ENCODE measurements at places on chromosomes 16 and 17. TPM values are rescaled to one million over a fixed set of nuclear protein-coding genes. Genes with fewer than 3 reads are reported as not detected.
A peak's percentile ranks its signal among the peaks of the same experiment; 100 is the strongest.

DNA sequence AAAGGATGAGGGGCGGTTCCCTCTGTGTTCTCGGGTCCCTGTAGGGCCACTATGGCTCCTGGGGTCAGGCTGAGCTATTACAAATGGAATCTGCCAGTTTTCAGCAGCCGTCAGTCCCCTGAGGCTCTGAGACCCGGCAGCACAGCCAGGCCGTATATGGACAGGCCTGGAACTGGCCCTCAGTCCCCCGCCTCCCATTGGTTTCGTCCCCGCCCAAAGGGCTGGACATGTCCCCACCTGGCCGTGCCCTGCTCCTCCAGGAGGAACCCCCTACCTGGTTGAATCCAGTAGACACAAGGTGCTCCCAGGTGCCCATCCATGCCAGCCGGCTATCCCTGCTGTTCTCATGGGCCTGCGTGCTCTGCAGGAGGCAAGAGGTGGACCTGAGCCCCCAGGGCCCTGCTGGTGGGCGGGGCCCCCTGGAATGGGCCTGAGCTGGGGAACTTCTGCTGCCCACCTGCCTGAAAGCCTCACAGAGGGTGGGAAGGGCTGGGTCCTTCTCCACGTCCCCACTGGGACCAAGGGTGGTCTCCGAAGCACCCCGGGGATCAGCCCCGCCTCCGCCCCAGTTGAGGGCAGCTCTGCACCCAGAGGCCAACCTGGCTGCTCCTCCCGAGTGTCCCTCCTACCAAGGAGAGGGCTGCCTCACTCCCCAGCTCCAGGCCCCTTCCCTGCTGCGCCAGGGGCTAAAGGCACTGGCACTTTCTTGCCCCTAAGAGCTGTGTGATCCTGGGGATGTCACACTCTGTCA is 16.8 kb downstream of the VASN start:
- DNase-seq: peak; percentile 89

VMO1 gene
- 15.5 TPM for polyA plus RNA-seq

HBM gene
- polyA plus RNA-seq: not detected

DNA sequence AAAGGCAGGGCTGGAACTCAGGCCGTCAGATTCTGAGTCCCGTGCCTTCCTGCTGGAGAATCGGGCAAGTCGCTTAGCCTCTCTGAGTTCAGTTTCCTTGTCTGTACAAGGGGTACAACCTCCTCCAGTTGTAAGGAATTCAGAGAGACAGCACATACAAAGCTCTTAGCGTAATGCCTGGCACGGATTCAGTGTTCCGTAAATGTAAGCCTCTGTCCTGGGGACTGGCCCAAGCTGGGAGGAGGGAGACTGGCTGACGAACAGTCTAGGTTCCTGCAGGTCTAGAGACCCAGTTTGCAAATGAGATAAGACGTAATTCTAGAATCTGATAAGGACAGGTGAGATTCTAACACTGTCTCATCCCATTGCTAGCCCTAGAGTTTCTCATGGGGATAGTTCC is 9.9 kb downstream of the METTL22 start:
- DNase-seq: no peak

DNA sequence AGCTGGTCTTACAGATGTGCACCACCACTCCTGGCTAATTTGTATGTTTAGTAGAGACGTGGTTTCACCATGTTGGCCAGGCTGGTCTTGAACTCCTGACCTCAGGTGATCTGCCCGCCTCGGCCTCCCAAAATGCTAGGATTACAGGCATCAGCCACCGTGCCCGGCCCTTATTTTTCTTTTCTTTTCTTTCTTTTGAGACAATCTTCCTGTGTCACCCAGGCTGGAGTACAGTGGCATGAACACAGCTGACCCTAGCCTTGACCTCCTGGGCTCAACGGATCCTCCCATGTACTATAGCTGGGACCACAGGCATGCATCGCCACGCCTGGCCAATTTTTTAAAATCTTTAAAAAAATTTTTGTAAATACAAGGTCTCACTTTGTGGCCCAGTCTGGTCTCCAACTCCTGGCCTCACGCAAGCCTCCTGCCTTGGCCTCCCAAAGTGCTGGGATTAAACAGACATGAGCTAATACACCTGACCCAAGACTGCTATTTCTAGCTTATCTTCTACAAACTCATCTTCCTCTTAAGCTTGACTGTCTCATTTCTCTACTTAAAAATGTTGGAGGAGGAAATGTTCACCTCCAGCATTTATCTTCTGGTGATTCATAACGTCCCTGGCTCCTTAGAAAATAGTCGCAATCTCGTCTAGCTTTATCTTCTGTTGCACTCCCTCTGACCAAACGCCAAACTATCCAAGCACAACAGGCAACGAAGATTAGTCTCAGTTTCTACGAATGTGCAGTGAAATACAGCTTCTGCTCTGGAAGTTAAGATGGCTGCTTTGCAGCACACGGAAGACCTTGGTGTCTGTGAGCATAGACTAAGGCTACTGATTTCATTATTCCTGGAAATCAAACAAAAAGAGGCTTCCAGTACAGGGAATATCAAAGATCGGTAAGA is 8.2 kb upstream of the TMEM94 start:
- DNase-seq: no peak

SSTR5 gene
- polyA plus RNA-seq: 0.75 TPM

GRCh38 chr16:9818702-9819101 is 363.5 kb downstream of the GRIN2A start:
- DNase-seq: no peak

GRCh38 chr17:47696717-47697642 is 3.0 kb downstream of the TBKBP1 start:
- no peak for DNase-seq

DNA sequence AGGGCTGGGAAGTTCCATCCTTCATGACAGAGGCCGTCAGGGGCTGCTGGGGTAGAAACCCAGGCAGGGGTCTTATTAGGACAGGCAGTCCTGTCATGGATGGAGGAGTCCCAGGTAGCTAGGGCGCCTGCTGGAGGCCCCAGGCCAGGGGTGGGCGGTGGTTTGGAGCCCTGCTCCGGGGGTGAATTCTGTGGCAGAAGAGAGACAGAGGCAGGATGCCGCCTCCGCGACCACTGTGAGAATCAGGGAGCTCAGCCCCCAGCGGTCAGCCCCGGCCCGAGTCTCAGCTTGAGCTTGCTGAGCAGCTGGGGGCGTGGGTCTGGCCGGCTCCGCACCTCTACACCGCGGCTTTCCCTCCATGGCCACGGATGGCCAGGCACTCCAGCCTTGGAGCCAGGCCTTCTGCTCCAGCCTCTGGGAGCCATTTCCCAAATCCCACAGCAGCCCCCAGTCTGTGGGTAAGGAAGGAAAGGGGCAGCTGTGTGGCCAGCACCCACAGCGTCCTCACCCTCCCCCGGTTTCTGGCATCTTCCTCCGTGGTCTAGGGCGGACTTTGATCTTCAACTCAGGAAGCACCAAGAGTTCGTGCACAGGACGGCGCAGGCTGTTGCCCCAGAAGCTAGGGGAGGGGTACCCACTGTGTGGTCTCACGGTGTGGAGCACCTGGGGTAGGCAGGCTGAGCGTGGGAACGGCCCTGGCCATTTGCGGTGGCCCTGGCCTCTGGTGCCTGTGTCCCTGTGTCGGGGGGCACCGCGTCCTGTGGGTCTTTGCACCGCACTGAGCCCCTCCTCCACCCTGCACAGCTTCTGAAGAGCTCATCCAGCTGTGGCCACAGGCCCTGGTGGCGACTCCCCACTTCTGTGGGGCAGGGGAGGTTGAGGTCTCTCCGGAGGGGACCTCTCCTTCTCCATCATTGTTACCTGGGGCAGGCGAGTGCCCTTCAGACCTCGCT is 14.1 kb downstream of the CD7 start:
- peak; percentile 36 for DNase-seq

- no peak for DNase-seq
These were observed 46.8 kb downstream of the SREBF1 start for GRCh38 chr17:17789828-17790636.

KRT25 gene
- not detected for polyA plus RNA-seq

ABCC12 gene
- polyA plus RNA-seq: 0.05 TPM

- DNase-seq: no peak
These were observed 805 bp upstream of the TANC2 start for GRCh38 chr17:62965174-62965685.

- DNase-seq: no peak
These were observed 40.6 kb downstream of the CCT6B start for GRCh38 chr17:34920676-34921075.

DNA sequence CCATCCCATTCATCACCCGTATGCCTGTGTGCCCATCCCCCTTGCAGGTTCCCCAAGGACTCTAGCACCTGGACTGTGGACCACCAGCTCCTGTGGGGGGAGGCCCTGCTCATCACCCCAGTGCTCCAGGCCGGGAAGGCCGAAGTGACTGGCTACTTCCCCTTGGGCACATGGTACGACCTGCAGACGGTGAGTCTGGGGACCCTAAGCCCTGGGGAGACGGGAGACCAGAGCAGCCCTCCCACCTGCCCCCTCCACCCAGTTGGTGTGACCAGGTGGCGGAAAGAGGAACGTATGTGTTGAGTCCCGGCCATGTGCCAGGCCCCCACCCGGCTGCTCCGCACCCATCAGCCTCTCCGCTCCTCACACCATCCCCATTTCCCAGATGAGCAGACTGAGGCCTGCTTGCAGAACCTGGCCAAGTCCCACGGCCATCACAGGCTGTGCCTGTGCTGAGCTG is 15.6 kb downstream of the GAA start:
- no peak for DNase-seq

C17orf78 gene
- polyA plus RNA-seq: 3.0 TPM

GRCh38 chr17:27798376-27798775 is 2.0 kb downstream of the NOS2 start:
- DNase-seq: no peak

DNA sequence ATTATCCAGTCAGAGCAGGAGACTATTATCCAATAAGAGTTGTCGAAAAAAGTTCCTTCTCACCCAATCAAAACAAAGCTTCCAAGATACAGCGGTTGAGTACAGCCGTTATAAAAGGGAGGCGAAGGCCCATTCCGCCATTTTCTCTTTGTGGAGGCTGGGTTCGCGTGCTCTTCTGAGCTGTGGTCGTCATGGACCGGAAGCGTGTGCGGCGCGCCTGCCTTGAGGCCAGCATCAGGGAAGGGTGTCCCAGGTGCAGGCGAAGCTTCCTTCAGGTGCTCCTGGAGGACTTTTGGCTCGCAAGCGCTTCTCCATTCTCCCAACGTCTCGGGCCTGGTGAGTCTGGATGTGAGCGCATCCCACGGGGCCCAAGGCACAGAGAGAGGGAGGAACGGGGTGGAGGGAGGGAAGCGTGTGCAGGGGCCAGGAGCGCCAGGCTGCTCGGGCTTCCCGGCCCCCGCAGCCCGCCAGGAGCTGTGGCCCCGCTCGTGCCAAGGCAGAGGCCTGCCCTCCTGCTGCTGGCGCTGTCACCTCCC is 99.2 kb downstream of the GOSR1 start:
- DNase-seq: no peak

DNA sequence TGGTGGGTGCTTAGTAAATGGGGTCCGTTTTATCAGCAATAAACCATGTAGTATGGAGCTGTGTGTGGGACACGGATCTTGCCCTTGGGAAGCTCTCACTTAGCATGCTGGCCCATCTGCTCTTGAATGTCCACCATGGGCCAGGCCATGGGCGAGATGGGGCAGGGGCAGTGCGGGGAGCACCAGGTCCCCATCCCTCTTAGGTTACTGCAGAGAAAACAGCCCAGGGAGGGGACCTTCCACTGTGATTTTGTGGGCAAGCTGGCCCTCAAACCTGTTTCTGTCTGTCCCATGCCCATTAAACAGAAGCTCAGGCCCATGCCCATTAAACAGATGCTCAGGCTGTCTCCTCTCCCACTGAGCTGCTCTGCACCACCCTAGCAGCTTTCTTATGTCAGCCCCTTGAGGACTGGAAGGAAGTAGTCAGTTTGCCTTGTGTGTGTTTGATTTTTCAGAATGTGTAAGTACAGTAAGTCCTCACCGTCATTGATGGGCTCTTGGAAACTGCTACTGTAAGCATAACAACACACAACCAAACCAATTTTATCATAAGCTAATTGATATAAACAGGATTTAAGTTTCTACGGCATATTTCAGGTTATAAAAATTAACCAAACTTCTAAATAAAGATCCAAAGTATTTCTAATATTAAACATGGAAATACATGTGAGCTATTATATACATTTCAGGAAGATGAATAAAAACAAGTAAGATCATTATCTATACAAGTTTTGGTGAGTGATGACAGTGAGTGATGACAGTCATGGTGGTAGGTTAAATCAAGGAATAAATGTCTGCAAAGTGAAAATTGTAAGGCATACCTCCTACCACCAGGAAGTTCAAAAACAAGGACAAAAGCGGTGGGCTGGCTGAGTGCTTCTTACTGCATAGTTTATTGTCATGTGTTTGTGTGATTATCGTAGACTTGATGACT is 11.5 kb downstream of the MPRIP start:
- peak; percentile 45 for DNase-seq

DNA sequence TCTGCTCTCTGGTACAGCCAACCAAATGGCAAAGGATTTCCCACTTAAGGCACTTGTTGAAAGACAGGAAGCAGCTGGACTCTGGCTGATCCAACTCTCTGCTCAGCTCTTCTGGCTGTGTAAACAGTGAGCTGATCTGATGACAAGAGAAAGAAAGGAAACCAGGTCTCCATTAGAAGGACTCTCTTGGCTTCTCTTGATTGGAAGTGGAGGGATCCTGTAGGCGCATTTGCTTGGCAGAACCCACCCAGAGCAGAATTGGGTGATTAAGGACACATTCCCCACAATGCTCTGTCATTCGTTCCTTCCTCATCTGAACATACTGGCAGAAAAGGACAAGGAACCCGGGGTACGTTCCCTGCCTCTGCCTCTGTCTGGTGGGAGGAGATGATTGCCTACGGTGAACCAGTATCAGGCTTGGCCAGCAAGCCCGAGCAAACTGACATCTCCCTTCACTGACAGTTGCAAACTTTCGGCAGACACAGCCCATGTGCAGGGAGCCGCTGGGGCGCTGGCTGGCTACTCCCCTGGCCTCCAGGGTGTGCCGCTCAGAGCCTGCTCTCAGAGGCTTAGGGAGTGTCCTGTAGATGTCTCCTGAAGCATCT is 29.1 kb downstream of the LDHD start:
- DNase-seq: no peak

GRCh38 chr17:1490643-1491442 is 1.6 kb downstream of the MYO1C start:
- peak; percentile 83 for DNase-seq
